Stimulated activated CD8-positive, alpha-beta memory T cell treated with anti-CD3 and anti-CD28 coated beads, Interleukin-7, amount 100 ng/mL, for 24 hours (primary cell): ENCODE measurements at places on chromosomes 6 and 20.

GRCh38 chr6:38262609-38263008, 377.1 kb downstream of the BTBD9 start:
- no peak for DNase-seq

GRCh38 chr6:137764464-137764863, 102.6 kb upstream of the TNFAIP3 start:
- no peak for DNase-seq

GRCh38 chr6:166569206-166569605, 17.3 kb downstream of the RAMACL start:
- DNase-seq: no peak

GRCh38 chr20:5354901-5355300, 38.1 kb upstream of the PROKR2 start:
- no peak for DNase-seq

DNA sequence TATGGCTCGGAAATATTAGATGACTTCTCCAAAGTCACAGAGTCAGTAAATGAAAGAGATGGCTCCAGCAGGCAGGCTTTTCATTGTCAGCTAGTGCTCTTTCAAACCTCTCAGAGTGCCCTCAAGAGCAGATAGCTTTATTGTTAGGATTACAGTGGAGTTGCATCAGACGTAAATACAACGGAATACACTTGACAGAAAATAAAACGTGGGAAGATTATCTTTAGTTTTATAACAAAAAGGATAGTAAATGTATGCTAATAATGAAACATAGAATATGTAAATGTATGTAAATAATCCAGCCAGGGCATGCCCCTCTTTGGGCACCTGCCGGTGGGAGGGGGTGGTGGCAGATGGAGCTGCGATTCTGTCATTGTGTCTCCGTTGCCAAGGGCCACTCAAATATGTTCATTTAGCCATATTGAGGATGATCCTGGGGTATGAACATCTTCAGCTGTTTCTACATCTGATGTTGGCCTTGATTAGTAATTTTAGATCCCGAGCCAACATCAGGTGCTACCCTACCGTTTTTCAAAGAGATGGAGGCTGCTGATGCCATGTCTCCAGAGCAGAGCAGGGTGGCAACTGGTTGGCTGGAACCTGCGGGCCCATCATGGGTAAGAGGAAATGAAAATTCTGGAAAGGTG, 358.3 kb upstream of the SULF2 start:
- DNase-seq: no peak

DNA sequence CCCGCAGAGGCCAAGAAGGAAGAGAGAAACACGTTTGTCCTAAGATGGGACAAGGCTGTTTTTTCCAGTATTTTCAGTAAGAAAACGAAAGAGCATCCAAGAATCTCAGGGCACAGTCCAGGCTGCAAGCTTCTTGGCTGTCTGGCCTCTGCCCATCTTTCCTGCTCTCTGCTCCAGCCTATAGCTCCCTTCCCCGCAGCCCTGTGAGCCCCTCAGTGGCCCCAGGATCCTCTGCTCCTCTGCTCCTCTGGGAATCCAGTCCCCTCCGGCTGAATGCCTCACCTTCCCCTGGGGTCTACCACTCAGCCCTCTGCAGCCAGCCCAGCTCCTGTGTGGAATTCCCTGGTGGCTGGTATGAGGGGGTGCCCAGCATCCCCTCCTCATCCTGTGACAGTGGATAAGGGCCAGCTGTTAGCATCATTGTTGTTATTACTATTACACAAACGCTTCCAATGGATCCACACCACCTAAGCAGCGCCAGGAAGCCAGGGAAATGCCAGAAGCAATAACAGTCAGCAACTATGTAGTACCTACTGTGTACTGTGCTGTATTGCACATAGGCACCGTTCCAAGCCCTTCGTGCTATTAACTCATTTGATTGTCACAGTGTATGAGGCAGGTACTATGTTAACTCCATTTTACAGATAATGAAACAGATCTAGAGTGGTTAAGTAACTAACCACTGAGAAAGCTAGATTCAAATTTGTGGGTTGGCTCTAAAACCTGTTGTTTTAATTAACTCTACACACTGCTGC, 60.3 kb upstream of the PTPN1 start:
- no peak for DNase-seq

GRCh38 chr6:55293116-55293515, 34.2 kb upstream of the GFRAL start:
- DNase-seq: no peak

DNA sequence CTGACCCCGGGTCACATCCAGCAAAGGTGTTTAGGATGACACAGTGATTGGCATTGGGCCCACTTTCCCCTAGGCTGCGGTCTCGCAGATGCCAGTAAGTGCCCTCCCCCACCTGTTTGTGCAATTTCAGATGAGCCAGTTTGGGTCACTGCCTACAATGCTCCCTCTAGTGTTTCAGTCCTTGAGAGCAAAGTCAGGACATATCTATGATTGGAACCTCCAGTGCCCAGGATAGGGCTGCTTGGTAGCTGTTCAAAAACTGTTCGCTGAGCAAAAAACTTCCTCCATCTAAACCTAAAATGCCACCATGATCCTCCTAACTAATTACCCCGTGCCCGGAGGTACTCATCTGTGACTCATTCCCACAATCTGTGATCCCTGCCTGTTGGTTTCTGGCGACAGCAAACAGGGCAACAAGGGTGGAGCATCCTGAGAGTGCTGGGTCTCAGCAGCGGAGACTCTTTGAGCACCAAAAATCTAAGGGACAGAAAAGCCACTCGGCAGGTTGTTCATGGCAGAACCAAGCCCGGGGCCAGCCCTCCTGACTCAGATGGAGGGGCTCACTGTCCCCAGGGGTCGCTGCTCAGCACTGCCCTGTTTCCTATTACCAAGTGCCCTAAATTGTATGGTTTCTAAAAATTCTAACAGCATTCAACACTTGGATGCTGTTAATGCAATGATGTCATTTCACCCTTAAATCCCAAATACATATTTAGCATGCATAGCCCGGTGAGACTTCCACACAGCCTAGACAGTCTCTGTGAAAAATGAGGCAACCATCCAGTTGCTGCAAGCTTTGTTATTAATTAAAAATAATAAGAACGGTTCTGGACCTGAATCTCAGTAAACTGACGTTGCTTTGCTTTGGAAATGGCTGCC, 5.0 kb downstream of the VSX1 start:
- DNase-seq: no peak

- DNase-seq: no peak
These were observed 6.9 kb downstream of the TP53INP2 start for GRCh38 chr20:34710861-34711574.

DNA sequence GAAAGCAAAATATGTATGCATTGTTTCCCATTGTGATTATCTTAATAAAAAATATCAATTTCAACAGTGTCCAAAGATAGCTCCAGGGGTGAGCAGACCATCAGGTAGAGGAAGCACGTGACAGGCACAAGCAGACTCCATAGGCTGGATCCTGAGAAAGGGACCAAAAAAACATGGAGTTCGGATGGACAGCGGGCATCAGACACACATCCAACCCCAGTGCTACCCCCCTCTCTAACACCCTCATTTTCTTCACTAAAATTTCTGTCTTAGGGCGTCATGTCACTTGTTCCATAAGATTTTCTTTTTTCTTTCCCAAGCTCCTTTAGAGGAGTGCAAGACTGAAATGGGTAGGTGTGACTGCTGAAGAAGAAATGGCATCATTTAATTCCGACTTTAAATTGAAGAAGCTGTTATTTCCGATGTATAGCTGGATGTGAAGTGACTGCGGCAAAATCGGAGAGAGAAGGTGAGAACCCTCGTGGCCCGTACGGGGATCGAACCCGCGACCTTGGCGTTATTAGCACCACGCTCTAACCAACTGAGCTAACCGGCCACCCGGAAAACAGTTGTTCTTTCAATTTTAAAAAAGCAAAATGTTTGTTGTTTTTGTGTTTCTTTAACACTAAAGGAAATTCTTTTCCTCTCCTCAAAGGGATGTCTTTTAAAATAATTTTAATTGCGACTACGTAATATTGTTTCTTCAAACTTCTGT, 10.3 kb upstream of the PRSS16 start:
- DNase-seq: peak; percentile 52

DNA sequence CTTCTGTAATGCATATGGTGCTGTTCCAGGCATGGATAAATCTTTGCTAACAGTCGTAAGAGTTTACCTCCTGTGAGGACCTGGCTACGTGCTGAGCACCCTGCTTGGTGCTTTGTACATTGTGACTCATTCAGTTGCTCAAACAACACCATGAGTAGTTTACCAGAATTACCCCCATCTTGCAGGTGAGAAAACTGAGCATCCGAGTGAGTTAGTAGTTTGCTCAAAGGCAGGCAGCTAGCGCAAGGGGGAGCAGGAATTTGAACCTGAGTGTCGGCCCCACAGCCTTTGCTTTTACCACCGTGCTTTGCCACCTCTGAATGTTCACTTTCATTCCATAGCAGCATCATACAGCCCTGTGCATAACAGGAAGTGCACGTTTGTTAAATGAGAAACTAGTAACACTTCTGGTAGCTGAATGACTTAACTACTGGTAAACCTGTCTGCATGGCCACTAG, 121.9 kb downstream of the MTHFD1L start:
- no peak for DNase-seq

GRCh38 chr20:14412065-14412681, 74.8 kb upstream of the FLRT3 start:
- no peak for DNase-seq

DNA sequence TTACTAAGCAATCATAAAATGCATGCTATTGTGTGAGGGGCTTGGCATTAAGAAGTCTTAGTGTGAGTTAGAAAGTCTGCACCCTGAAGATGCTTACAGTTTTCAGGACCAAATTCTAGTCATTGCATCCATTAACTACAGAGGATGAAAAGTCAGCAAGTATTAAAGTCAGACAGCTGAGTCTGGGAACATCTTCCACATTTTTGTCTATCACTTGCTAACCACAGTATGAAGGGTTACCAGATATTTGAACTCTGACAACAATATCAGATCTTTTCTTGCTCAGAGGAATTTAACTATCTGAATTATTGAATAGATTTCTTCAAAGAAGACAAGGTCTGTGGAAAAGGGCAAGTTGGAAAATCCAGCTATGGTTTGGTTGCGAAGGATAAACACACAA, 264.4 kb downstream of the BTBD9 start:
- no peak for DNase-seq
